ENCODE measurements at places on chromosomes 2 and 18.

GRCh38 chr2:119005051-119005450, 63.1 kb downstream of the MARCO start:
- no peak for DNase-seq

GRCh38 chr2:16493788-16494187, 171.8 kb downstream of the CYRIA start:
- DNase-seq: no peak

GRCh38 chr2:201349601-201350000, 7.5 kb downstream of the FLACC1 start:
- no peak for DNase-seq

- DNase-seq: no peak
These were observed 1.7 kb upstream of the CNDP1 start for GRCh38 chr18:74532511-74533025.

- DNase-seq: no peak
These were observed 22.7 kb downstream of the MPPE1 start for GRCh38 chr18:11885278-11885947.

Data from stimulated activated CD4-positive, alpha-beta T cell treated with anti-CD3 and anti-CD28 coated beads, Interleukin-15, amount 100 ng/mL, for 48 hours (primary cell).